ENCODE measurements at places on chromosomes 5 and 9.

DNA sequence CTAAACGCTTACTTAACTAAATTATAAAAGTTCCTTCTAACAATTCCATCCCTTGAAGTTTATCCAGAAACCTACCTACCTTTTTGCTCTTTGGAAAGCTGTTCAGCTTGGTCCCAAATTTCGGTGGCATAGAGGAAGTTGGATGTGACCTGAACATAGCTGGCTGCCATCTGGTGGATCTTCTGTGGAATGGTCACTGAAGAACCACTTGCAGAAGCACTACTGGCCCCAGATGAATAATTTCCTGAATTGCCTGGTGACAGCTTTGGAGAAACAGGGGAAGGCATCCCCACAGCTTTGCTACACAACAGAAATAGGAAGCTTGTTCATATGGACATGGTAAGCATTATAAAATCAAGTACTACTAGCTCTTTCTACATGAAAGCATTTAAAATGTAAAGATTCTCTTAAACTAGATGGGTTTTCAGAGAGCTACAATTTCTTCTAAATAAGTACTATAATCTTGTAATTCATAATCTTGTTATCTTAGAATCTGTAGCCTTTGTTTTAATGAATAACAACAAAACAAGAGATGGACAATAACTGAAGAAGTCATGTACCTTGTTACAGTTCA lies 9.9 kb downstream of the LEAP2 start:
- DNase-seq = no peak

DNA sequence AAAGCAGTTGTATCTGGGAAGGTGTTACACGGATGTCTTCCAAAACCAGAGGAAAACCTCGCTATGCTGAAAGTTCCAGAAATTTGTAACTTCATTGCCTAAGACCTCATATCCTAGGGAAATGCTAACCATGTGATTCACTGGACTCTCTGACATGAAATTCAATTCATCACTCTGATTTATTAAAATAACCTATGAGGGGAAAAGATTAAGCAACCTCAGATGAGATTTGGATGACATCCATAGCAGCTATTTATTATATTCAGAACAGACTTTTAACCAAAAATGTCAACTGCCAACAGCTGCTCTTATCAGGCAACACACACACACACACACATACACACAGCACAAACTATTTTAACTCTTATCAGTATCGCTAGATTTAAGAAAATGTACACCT lies 1006.4 kb upstream of the CTNND2 start:
- DNase-seq = no peak

GRCh38 chr5:401146-402034 lies 41.6 kb upstream of the EXOC3 start:
- no peak for DNase-seq

- DNase-seq = no peak
These were observed 223.5 kb upstream of the MEF2C start for GRCh38 chr5:89106480-89106879.

- no peak for DNase-seq
These were observed 414.1 kb downstream of the ACTL7B start for GRCh38 chr9:108441726-108442125.

- peak; percentile 1 for DNase-seq
These were observed 182.8 kb downstream of the MCTP1 start for GRCh38 chr5:95102080-95102479.
